Activated naive CD4-positive, alpha-beta T cell treated with anti-CD3 and anti-CD28 coated beads, Interleukin-2, amount 10 ng/mL, durations not matched to agents 7 days and 5 days (primary cell): ENCODE measurements at places on chromosomes 12 and 14.

- DNase-seq: no peak
These were observed 14.6 kb downstream of the BTG1 start for GRCh38 chr12:92130999-92131398.

GRCh38 chr12:47767216-47767724, 5.8 kb upstream of the SLC48A1 start:
- DNase-seq: peak; percentile 86

GRCh38 chr12:15996254-15996653, 85.1 kb downstream of the DERA start:
- DNase-seq: no peak

GRCh38 chr12:1692895-1693610, 2.2 kb downstream of the ADIPOR2 start:
- no peak for DNase-seq

DNA sequence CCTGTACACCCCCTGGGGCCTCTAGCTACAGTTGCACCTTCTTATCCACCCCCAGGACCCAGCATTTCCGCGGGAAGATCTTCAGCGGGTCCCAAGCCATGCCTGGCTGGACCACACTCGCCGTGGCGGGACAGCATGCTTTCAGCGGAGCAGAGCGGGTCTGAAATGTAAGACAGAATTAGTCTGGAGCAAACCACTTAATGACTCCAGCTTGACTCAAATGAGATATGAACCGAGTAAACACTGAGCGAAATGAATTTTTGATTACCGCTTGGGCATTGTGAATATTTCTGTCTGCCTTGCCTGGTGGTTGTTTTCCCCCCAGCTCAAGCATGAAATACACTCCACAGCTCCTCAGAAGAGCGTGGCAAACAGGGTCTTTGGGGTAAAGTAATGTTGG, 60.8 kb downstream of the SLC24A4 start:
- no peak for DNase-seq

DNA sequence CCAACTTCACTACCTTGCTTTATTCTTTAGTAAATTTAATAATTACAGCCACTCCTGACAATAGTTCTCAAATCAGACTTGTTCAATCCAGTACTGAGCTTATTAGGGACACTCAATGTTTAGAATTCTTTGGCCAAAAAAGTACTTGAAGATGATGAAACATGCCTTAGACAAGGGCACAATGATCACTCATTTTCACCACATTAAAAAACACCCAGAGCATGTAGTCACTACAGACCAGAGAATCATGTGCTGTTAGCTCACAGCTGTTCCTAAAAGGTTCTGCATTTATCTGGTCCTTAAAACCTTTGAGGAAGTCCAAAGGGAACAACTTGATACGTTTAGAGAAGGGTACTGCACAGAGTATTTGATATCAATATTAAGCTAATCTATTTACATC, 98.7 kb downstream of the INSM2 start:
- DNase-seq: no peak

GRCh38 chr12:120115692-120116440, 687 bp downstream of the RAB35 start:
- peak; percentile 53 for DNase-seq

GRCh38 chr14:97329701-97330100, 532.5 kb downstream of the VRK1 start:
- no peak for DNase-seq

DNA sequence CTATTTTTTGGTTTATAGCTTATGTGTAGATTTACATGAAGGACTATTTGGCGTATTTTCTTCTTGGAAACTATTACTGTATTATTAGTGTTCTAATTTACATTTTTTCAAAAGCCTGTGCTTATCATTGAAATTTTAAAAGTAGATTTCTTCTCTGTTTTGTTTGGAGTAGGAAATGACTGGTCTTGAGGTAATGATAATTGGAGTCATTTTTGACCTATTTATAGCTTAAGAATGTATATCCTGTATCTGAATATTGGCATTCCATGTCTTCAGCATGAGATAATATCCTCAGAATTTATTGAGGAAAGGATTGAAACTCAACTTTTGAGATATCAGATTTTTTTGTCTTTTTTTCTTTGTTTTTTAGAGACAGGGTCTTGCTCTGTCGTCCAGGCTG, 193.4 kb downstream of the ERC1 start:
- DNase-seq: no peak

GRCh38 chr12:67910360-67911274, 78.6 kb upstream of the IFNG-AS1 start:
- DNase-seq: no peak

DNA sequence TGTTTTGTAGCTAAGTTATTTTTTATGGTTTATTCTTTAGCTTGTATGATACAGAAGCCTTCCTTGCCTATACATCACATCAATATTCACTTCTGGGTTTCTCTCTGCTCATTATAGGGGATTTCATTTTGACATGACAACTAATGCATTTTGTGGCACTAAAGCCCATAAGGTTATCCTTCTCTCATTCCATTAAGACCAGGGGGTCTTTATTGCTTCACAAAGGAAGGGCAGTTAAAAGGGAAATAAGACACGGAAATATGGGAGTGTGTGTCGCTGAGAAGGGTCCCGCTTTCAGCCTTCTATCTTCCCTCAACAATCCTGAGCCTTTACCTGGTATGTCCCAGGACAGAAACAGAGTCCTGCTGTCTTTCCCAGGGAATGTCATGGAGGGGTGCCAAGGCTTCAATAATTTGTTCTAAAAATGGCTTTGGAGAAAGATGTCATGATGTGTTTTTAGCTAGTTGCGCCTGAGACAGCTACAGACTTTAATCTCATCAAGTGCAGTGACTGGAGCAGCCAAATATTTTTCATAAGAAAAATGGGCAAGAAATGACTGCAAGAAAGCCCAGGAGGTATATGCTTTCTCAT, 1145.4 kb upstream of the TMEM132C start:
- DNase-seq: no peak

DNA sequence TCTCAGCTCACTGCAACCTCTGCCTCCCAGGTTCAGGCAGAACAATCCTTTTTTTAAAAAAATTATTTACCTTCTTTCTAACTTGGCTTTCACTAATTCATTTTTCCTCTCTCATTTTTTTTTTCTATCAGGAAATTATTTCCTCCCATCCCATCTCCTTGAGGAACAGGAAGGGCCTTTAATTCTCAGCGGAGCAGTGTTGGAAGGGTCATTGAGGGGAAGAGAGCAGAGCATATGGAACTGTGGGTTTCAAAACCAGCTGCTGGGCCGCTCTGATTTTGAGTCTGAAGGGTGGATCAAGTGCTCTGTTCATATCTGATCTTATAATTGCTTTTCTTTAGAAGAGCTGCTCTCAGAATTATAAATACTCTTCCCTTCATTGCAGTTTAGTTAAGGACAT, 29.0 kb downstream of the NUBPL start:
- no peak for DNase-seq
